ENCODE measurements at places on chromosomes 1 and 21.

- H3K4me3 ChIP-seq: no peak overlapping the region
- H3K27me3 ChIP-seq: no peaks in the 10 kb centered on the region
- H3K36me3 ChIP-seq: no peaks in the 10 kb centered on the region
- H3K27ac ChIP-seq: no peak overlapping the region
- peak; percentile 56 for DNase-seq
- peaks cover 43% of the 10 kb centered on the region for H3K4me1 ChIP-seq
These were observed 1.4 kb downstream of the NCAM2 start for GRCh38 chr21:20999659-21000058.

GRCh38 chr1:110086961-110087360 is 16.5 kb upstream of the ALX3 start:
- no peak overlapping the region for H3K4me3 ChIP-seq
- H3K27ac ChIP-seq: no peak overlapping the region
- H3K27me3 ChIP-seq: no peaks in the 10 kb centered on the region
- H3K4me1 ChIP-seq: no peaks in the 10 kb centered on the region
- H3K36me3 ChIP-seq: no peaks in the 10 kb centered on the region

DNA sequence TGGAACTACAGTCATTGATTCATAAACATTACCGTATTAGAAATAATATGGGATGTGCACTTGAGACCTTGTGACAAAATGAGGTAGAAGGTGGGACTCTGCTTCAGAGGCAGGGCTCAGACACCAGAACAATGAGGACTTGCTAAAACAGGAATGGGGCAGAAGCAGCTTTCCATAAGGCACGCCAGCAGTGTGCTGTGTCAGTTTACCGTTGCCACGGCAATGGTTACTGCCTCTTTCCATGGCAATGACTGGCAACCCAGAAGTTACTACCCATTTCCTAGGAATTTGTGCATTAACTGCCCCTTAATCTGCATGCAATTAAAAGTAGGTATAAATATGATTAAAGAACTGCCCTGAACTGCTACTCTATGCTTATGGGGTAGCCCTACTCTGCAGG is 169.0 kb downstream of the CHRM3 start:
- no peaks in the 10 kb centered on the region for H3K36me3 ChIP-seq
- H3K4me3 ChIP-seq: no peak overlapping the region
- no peak for DNase-seq
- no peak overlapping the region for H3K27ac ChIP-seq

DNA sequence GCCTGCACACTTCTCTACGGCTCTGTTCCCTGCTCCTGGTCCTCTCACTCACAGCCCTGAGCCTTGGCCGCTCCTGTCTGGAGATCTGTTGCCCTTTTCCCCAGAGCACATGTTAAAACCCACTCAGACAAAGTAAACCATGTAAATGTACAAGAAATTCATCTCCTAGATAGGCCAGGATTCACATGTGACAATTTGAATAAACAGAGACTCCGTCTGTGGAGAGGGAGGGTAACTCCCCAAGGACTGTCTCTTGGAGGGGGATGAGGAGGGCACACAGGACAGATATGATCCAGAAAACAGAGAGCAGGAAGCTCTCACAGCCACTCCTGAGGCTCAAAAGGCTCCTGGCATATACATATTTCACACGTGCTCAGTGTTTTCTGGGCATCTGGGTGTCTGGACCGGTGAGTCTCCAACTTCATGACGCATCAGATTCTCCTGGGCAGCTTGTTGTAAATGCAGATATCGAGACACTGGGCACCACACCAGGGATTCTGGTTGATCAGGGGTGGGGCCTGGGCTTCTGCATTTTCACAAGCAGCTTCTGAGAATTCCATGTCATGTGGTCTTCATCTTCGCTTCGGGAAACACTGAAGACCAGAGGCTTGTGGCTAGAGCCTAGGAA is 6.4 kb upstream of the KAZN start:
- DNase-seq: no peak
- peaks cover under 1% of the 10 kb centered on the region for H3K27me3 ChIP-seq
- H3K27ac ChIP-seq: no peak overlapping the region
- H3K4me3 ChIP-seq: no peak overlapping the region

DNA sequence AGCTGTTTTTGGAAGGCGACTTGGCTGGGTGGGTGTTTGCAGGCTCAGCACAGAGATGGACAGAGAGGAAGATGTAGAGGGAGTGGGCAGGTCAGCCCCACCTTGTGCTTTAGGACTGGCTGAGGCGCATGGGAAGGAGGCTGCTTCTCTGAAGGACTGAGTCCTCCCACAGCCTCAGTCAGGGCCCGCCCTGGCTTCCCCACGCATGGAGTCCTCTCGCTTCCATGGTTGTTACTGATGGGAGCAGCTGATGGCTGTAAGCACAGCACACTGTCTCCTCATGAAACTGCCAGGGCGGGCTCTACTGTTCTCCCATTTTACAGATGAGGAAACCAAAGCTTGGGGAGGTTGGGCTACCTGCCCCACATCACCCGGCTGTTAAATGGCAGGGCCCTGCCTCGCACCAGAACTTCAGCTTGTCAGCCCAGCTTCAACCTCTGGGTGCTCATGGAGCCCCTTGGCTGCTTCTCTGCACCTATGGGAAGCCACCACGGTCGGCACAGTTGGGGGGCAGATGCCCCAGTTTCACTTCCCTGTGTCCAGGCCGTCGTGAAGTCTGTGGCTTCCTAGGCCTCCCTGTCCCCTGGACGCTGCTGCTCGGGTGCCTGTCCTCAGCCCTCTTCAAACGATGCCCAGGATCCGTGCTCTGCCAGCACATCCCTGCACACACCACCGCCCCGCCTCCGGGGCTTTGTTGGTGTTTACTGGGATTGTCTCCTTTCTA is 2.4 kb downstream of the TMEM201 start:
- H3K4me1 ChIP-seq: peaks cover 29% of the 10 kb centered on the region
- peak overlapping the region; percentile 54 for H3K27ac ChIP-seq
- H3K36me3 ChIP-seq: no peaks in the 10 kb centered on the region
- no peak overlapping the region for H3K4me3 ChIP-seq
- no peak for DNase-seq
